ENCODE measurements at places on chromosomes 1 and 21. TPM values are rescaled to one million over a fixed set of nuclear protein-coding genes. Genes with fewer than 3 reads are reported as not detected.

KCNQ4 gene
- 2.8 TPM for total RNA-seq

- no peak for DNase-seq
Observed at GRCh38 chr1:938088-938683, 14.5 kb downstream of the SAMD11 start.

GRCh38 chr1:33346927-33347649 lies 26.2 kb upstream of the A3GALT2 start:
- no peak for DNase-seq

DNASE2B gene
- not detected for total RNA-seq

DNA sequence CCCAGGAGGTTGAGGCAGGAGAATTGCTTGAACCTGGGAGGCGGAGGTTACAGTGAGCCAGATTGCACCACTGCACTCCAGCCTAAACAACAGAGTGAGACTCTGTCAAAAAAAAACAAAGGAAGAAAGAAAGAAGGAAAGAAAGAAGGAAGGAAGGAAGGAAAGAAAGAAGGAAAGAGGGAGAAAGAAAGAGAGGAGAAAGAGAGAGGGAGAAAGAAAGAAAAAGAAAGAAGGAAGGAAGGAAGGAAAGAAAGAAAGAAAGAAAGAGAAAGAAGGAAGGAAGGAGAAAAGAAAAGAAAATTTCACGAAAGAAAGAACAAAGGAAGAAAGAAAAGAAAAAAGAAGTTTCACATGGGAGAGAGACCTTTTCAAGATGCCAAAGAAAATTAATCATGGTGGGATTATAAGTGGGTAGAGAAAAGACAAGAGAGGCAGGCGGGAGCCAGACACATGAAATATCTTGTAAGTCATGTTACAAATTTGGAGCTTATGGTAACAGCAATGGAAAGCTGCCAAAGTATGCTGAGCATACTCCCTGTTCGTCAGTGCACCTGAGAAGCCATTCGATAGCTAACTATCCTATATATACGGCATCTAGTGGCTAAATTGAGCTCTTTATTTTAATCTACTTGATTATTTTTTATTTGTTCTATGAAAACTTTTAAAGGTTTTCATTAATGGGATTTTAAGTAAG lies 41.3 kb upstream of the TNFSF4 start:
- no peak for DNase-seq

GRCh38 chr1:193325042-193325441 lies 138.6 kb upstream of the B3GALT2 start:
- DNase-seq = no peak

DNA sequence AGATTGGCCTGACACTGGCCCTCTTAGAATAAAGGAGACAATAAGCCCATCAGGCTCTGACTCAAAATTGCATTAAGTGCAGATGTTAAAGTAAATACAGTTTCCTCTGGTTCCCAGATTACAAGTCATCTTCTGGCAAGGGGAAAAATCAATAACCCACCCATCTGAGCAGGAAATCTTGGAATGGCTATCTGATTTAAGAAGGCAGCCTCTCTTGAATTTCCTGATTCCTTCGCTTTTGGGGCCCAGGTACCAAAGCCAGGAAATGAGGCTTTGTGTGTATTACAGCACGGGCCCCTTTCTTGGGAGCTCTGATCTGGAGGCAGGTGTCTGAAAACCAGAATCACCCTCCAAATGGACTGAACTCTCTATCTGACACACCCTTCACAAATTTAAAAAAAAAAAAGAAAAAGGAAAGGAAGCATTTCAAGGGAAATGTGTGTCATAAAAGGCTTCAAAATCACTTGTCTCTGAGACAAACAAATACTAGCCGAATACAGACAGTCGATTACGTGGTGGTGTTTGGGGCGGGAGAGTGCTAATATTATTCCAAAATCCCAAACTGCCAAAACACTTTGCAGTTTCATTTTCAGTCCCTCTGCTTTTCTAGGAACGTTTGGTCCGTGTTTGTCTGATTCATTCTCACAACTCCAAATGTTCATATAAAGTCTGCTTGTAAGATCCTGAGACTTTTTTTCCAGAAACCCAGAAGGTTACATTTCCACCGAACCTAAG lies 240.9 kb upstream of the CAMK1G start:
- DNase-seq = no peak

DNA sequence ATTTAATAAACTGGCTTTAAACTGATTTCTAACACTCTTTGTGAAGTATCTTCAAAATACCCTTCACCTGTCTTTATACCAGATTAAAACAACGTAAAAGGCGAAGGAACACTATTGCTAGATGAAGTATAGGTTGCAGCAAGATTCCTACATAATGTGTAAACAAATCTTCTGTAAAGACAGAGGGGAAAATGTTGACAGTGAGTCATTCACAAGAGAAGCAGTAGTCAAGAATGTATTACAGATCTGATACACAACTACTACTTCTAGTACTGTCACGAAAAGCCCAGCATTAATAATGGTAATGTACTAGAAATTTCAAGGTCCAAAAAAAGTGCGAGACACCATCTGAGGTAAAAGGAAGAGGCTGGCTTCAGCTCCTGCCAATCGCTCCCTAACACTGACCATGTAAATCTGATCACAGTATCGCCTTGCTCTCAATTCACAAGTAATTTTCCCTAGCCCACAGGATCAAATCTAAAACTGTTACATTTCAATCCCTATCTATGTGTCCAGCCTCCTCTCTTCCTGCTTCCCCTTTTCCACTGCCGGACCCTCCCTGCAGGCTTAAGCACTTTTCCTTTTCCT lies 290.4 kb downstream of the AKT3 start:
- DNase-seq = no peak

OR2L8 gene
- total RNA-seq = not detected

GRCh38 chr1:55363268-55363667 lies 148.1 kb upstream of the USP24 start:
- no peak for DNase-seq

- no peak for DNase-seq
Observed at GRCh38 chr1:117820096-117820495, 109.3 kb downstream of the GDAP2 start.

OR2L2 gene
- total RNA-seq = not detected

- no peak for DNase-seq
Observed at GRCh38 chr1:8812081-8812480, 5.4 kb downstream of the RERE start.

MCOLN3 gene
- 1.2 TPM for total RNA-seq

- DNase-seq = no peak
Observed at GRCh38 chr1:25065795-25066238, 135.7 kb upstream of the RUNX3 start.

CR1L gene
- not detected for total RNA-seq

DNA sequence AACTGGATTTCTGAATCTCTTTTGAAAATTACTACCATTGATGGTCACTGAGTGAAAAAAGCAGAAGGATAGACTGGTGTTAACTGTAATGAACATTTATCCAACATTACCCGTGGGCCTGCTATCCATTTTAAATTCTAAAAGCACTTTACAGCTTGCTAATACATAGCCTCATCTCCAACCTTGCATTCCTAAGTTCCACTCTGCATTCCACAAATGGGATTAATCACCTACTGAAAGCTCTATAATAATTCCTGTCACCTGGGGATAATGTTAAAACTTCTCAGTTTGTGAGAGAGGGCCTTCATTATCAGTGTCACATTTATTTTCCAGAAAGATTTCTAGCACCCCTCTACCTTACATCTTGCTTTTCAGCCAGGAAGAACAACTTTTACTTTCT lies 38.2 kb downstream of the PTPRC start:
- DNase-seq = no peak

DNA sequence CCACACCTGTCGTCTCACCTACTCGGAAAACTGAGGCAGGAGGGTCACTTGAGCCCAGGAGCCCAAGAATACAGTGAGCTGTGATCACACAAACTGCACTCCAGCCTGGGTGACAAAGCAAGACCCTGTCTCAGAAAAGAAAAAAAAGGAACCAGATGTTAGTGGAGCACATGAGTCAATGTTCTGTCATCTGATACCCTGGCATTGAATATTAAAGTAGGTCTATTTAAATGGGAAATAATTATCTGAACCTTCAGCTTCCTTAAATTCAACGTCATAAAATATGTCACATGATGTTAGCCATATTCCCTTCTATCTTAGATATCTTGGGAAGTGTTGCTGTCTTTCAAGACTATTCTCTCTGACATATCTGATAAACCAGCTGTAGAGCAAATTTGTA lies 47.3 kb downstream of the NCAM2 start:
- no peak for DNase-seq

GRCh38 chr1:52238887-52239707 lies 97.2 kb downstream of the ZFYVE9 start:
- DNase-seq = no peak

DNA sequence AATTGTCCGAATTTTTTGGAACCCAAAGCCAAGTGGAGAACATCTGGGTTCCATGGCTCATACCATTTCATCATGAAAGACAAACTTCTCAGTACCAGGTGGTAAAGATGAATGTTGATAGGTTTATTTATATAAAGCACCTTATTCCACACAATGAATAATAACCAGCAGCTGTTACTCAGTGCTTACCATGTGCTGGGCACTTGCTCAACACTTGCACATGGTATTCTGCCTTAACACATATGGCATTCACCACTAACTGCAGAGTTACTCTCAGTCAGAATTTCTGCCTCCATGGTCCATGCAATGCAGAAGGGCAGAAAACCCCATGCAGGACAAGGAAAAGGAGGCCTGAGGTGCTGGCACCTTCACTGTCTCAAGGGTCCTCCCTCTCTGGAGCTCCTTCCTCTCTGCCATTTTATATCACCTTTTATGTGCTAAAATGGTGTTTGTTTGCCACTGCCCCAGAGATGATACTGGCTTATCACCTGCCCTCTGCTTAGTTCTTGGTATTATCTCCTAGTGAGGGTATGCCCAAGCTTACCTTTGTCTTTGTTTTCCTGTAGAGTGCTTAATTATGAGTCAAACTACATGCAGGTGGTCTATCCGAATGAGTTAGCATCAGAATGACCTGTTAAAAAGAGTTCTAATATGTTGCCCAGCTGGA lies 76.7 kb upstream of the ZNF326 start:
- DNase-seq = no peak
